ENCODE measurements at places on chromosomes 12 and 14. TPM values are rescaled to one million over a fixed set of nuclear protein-coding genes. Genes with fewer than 3 reads are reported as not detected.

The CISTR gene
- not detected for total RNA-seq

The CCDC177 gene
- total RNA-seq: not detected

The RIPK3 gene
- total RNA-seq: 35.8 TPM

The STAB2 gene
- total RNA-seq: not detected

The CLEC9A gene
- not detected for total RNA-seq

DNA sequence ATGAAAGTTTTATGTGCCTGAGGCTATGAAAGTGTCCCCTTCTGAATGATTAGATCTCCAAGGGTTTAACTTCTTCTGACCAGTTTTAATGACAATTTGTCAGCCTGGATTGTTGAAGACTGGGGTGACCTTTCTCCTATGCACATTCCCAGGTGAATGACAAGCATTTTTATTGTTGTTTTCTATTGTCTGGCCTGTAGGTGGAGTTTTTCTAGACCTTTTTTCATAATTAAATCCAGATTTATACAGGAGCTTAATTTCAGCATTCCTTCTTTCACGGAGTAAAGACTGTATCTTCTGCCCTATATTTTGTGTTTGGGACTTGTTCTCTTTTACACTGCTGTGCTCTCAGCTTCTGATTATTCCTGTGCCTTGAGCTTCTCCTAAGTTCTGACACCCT, 125.0 kb upstream of the FAR2 start:
- H3K4me3 ChIP-seq: no peak overlapping the region
- DNase-seq: no peak
- no peaks in the 10 kb centered on the region for H3K36me3 ChIP-seq
- H3K27me3 ChIP-seq: peaks cover 5% of the 10 kb centered on the region
- no peak overlapping the region for H3K27ac ChIP-seq

DNA sequence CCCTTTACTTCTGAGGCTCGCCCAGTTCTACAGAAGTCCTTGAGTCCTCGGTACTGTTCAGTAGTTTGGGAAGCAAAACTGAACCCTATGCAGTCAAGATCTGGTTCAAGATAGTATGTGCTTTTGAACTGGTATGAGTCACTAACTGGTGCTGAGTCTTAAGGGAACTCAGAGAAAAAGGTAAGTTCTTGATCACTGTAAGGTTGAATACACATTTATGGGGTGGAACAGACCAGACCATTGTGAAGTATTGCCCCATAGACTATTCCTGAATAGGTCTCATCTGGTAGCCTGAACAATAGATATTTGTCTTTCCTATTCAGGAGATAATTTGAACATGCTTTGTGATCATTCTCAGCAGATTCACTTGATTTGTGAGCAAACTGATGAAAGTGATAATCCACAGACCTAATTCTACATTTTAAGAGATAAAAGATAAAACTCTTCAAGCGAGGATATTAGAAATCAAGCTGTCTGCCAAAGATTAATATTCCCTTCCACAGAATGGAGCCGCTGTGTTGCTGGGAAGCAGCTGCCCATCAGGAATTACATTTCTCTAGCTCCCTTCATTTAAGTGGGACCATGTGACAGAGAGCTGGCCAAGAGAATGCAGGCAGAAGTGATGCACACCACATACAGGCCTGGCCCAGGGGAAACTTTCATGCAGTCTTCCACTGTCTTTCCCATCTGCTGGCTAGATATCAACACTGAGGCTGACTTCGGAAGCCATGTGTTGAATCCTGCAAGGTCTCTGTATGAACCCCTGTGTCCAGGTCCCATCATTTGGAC, 369.8 kb upstream of the GARIN6 start:
- no peak overlapping the region for H3K27ac ChIP-seq
- no peaks in the 10 kb centered on the region for H3K27me3 ChIP-seq
- H3K36me3 ChIP-seq: no peaks in the 10 kb centered on the region
- DNase-seq: no peak
- no peak overlapping the region for H3K4me3 ChIP-seq
- H3K4me1 ChIP-seq: no peaks in the 10 kb centered on the region

GRCh38 chr12:82959821-82960220, 273.1 kb downstream of the TMTC2 start:
- H3K27me3 ChIP-seq: peaks cover 1% of the 10 kb centered on the region
- H3K4me1 ChIP-seq: no peaks in the 10 kb centered on the region
- H3K4me3 ChIP-seq: no peak overlapping the region
- no peaks in the 10 kb centered on the region for H3K36me3 ChIP-seq
- DNase-seq: no peak
- no peak overlapping the region for H3K27ac ChIP-seq

DNA sequence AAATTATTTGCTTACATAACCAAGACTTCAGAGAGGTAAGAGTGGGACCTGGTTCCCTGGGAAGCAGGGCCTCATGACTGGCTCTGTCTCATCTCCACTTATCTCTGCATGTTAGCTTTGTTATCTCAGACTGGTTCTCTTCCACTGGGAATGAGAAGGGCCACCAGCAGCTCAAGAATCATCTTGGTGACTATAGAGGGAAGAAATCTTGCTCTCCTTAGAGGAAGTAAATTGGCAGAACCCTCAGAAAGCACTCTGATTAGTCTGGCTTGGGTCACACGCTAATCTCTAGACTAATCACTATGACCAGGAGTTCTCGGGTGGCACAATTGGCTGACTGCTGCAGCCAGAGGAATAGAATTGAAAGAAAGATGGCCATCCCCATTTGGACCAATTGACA, 110.8 kb upstream of the KRAS start:
- no peak overlapping the region for H3K27ac ChIP-seq
- DNase-seq: no peak
- H3K36me3 ChIP-seq: no peaks in the 10 kb centered on the region
- H3K4me3 ChIP-seq: no peak overlapping the region

DNA sequence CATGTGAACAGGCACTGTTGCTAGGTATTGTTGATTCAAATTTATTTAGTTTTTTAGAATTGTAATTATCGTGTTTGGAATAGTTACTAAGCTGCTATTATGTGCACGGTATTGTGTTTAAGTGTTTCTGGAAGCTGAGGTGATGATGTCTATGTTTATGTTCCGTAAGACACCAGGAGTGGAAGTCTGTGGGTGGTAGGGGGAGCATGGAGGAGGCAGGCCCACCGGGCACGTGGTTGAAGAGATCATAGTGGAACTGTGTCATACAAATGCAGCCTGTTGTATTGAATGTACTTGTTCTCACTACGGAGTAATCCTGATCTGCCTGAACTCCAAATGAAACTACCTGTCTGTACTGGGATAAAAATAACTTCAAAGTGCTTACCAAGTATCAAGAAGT, 36.1 kb upstream of the STXBP6 start:
- no peak for DNase-seq
- peaks cover 27% of the 10 kb centered on the region for H3K27me3 ChIP-seq
- H3K4me3 ChIP-seq: no peak overlapping the region
- no peaks in the 10 kb centered on the region for H3K36me3 ChIP-seq
- no peak overlapping the region for H3K27ac ChIP-seq

DNA sequence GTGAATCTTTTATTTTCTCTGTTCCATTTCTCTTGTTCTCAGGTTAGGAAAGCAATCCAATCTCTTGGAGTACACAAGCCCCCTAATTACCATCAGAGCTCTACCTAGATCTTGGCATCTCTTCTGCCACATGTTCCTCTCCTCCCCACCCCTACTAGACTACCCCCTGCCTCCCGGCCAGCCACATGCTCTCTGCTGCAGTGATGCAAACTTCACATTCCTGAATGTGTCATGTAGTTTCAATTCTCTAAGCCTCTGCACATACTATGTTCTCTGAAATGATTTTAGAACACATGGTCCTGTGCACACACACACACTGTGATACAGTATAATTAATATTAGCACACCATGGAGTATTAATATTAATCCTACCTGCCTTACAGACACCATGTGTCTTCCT, 104.6 kb downstream of the EFCAB11 start:
- H3K27me3 ChIP-seq: no peaks in the 10 kb centered on the region
- no peaks in the 10 kb centered on the region for H3K36me3 ChIP-seq
- H3K4me3 ChIP-seq: no peak overlapping the region
- H3K27ac ChIP-seq: no peak overlapping the region
- H3K4me1 ChIP-seq: no peaks in the 10 kb centered on the region

DNA sequence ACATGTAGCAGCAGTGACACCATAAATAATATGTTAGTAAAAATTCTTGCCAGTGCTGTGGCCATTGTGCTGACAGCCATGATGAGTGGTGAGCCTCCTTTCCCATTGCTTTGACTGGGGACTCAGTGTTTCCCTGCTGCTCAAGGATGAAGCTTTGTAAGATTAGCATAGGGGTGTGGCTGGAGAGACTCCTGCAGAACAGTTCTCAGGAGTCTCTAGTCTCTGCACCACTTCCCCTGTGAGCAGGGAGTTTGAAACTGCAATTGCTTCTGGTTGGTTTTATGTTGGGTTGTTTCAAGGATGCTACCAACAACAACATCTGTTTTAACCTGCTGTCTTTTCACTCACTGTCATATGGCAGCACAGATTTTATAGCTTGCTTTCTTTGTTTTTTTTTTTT, 41.4 kb downstream of the ZC3H14 start:
- H3K4me1 ChIP-seq: peaks cover 17% of the 10 kb centered on the region
- H3K4me3 ChIP-seq: no peak overlapping the region
- no peak for DNase-seq
- H3K36me3 ChIP-seq: peaks cover 3% of the 10 kb centered on the region

DNA sequence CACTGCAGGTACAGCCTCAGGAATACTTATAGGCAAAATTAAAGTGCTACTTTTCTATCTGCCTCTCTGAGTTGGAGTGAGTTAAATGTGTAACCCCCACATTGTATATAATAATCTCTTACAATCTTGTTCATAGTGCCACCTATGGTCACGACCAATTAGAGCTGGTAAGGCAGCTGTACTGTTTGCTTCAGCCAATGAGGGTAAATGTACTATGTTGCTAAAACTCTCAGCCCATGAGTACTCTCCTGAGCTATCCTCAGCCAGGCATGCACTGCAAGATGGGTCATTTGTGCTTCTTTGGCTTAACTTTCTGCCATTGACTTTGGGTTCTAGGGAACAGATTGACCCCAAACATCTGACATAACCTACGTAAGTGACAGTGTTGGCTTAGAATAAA, 15.0 kb upstream of the MDM2 start:
- H3K36me3 ChIP-seq: no peaks in the 10 kb centered on the region
- H3K4me1 ChIP-seq: peaks cover 4% of the 10 kb centered on the region
- H3K27ac ChIP-seq: no peak overlapping the region
- H3K27me3 ChIP-seq: no peaks in the 10 kb centered on the region
- H3K4me3 ChIP-seq: no peak overlapping the region

DNA sequence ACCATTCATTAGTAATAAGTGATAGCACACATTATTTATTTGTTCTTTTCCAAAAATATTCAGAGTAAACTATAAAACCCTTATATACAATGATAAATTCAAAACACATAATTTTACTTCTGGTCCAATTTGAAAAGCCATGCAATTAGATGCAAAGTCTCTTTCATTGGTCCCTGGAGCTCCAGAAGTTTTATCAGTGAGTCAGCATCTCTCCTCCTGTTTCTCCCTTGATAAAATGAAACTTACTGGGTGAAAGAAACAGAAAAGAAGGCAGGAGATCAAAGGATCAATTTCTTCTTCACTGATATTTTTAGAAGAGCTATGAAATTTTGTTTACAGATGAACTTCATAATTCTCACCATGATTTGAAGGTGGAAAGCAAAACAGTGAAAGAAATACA, 47.5 kb downstream of the IFNG start:
- H3K27me3 ChIP-seq: no peaks in the 10 kb centered on the region
- no peak for DNase-seq
- no peaks in the 10 kb centered on the region for H3K36me3 ChIP-seq
- H3K27ac ChIP-seq: no peak overlapping the region

DNA sequence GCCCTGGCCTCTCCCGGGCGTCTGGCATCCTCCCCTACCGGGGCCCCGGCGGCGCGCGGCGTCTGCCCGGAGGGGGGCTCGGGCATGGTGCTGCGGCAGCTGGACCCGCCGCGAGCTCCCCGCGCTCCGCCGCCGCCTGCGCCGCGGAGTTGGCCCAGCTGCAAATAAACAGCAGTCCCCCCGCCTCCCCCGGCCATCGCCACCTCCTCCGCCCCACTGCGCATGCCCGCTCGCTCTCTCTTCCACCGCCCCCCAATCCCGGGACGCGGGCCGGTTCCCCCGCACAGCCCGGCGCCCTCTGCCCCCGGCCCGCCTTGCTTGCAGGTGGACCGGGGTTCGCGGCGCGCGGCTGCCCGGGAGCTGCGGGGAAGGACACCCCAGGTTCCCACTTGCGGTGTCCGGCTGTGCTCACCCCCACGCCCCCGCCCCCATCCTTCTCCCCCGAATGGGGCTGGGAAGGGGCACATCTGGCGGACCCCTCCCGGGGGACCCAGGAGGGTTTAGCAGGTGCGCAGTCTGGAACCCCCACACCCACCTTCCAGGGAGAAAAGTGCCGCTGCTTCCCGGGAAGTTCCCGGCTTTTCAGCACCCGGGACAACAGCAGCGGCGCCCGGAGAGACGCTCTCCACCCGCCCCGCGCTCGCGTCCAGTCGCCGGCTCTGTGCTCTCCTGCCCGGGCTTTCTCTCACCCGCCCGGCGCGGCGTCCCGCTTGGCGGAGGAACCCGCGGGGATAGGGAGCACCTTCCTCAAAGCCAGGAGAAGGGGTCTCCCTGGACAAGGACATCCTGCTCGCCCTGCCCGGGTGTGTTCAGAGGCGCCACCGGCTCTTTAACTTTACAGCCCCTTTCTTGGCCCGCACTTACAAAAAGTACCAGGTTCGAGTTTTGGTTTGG, at the start of gene TMTC1:
TMTC1 (minus strand) TSS at position 170 of the 894 bp plus-strand sequence. CDS start 191 bp downstream, outside the sequence.
- DNase-seq: no peak
- H3K27me3 ChIP-seq: peaks cover 40% of the 10 kb centered on the region
- no peak within 1 kb of the TSS for H3K27ac ChIP-seq
- no peak within 1 kb of the TSS for H3K4me3 ChIP-seq
- H3K4me1 ChIP-seq: no peaks in the 10 kb centered on the region

DNA sequence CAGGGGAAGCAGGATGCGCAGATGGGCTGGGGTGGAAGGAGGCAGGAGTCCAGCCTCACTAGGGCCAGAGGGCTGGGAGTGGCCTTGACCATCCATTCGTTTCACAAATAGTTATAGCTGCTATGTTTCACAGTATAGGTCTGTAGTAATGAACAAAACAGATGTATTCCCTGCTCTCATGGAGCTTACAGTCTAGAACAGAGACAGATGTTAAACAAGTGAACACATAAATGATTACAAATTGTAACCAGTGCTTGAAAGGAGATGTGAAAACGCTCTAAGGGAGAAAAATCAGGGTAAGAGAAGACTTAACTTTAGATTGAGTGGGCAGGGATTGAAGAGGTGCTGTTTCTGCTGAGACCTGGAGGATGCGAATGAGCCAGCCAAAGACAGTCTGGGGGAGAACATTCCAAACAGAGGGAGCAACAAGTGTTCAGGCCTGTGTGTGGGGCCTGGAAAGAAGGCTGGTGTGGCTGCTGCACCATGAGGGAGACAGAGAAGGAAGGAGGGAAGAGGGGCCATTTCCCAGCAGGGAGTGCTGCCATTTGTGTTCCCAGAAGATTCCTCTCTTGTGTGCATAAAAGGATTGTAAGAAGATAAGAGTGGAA, 14.6 kb downstream of the CFAP251 start:
- no peak overlapping the region for H3K27ac ChIP-seq
- no peaks in the 10 kb centered on the region for H3K27me3 ChIP-seq
- no peak overlapping the region for H3K4me3 ChIP-seq
- DNase-seq: no peak

GRCh38 chr14:93319494-93319893, 13.3 kb downstream of the BTBD7 start:
- H3K4me3 ChIP-seq: no peak overlapping the region
- H3K4me1 ChIP-seq: peaks cover 52% of the 10 kb centered on the region
- no peaks in the 10 kb centered on the region for H3K27me3 ChIP-seq
- peak overlapping the region; percentile 12 for H3K27ac ChIP-seq

GRCh38 chr12:58656254-58657009, 263.9 kb downstream of the LRIG3 start:
- no peaks in the 10 kb centered on the region for H3K36me3 ChIP-seq
- DNase-seq: no peak
- H3K27ac ChIP-seq: no peak overlapping the region
- H3K4me1 ChIP-seq: peaks cover 2% of the 10 kb centered on the region
- H3K4me3 ChIP-seq: no peak overlapping the region

Measured in naive thymus-derived CD8-positive, alpha-beta T cell (primary cell).